Heart right ventricle (tissue), 16 donors: ENCODE measurements at places on chromosomes 11 and 22. TPM values are rescaled to one million over a fixed set of nuclear protein-coding genes. Genes with fewer than 3 reads are reported as not detected.

DNA sequence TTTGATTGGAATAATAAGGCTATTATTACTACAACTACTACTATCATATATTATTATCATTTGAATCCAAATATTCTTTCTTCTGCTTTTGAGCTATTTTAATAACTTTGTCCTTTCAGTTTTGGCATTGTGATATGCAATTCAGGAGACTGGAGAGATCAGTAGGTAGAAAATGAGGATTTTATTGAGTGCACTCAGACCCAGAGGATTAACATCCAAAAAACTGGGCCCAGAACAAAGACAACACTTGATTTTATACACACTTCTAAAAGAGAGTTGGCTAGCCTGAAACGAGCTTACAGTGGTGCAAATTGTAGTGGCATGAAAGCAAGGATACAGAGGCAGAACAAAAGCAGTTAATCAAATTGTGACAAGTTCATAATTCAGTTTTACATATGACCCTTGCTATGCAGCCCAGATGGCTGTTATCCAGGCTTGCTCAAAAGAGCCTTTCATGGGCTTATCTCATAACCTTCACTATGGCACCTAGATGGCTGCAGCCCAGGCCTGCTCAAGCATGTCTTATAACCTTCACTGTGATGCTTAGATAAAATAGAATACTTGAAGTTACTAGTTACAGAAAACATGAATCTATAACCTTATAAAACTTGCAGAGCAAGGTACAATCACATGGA lies 796.3 kb upstream of the RAG2 start:
- no peak for DNase-seq

The ACCS gene
- total RNA-seq = 9.9 TPM

The RIBC2 gene
- not detected for total RNA-seq

- no peak for DNase-seq
These were observed 12.8 kb upstream of the MRGPRD start for GRCh38 chr11:68993546-68993945.
